ENCODE measurements at places on chromosomes 1 and 21.

- H3K27me3 ChIP-seq = no peaks in the 10 kb centered on the region
- H3K4me3 ChIP-seq = no peak overlapping the region
- DNase-seq = no peak
- no peaks in the 10 kb centered on the region for H3K36me3 ChIP-seq
Observed at GRCh38 chr1:56660293-56660692, 15.2 kb downstream of the PRKAA2 start.

- H3K36me3 ChIP-seq = no peaks in the 10 kb centered on the region
- peak overlapping the region; percentile 89 for H3K27ac ChIP-seq
- DNase-seq = no peak
- H3K27me3 ChIP-seq = no peaks in the 10 kb centered on the region
Observed at GRCh38 chr21:33490991-33491372, 534 bp downstream of the DNAJC28 start.

- no peak overlapping the region for H3K27ac ChIP-seq
- no peaks in the 10 kb centered on the region for H3K36me3 ChIP-seq
- peaks cover 2% of the 10 kb centered on the region for H3K4me1 ChIP-seq
- no peak overlapping the region for H3K4me3 ChIP-seq
Observed at GRCh38 chr1:11473491-11474034, 5.4 kb upstream of the DISP3 start.

DNA sequence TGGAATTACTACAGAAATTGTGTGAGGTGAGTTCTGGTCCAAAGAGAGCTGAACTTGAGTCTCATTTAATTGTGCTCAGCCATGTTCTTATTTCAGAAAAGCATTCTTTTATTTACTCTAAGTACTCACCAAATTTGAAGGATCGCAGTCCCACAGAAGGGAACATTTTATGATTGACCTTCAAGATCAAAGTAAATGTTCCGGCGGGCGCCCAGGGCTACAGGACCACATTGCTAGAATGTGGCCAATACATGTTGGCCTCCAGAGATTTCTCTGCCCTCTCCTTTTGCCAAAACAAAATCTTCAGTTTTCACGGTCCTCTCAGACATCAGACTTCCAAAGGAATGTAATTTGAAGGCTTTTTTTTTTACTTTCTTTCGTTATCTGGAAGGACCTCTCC is 237.8 kb downstream of the FMN2 start:
- DNase-seq = no peak
- H3K27ac ChIP-seq = no peak overlapping the region
- no peak overlapping the region for H3K4me3 ChIP-seq
- no peaks in the 10 kb centered on the region for H3K27me3 ChIP-seq
- no peaks in the 10 kb centered on the region for H3K4me1 ChIP-seq
- no peaks in the 10 kb centered on the region for H3K36me3 ChIP-seq

DNA sequence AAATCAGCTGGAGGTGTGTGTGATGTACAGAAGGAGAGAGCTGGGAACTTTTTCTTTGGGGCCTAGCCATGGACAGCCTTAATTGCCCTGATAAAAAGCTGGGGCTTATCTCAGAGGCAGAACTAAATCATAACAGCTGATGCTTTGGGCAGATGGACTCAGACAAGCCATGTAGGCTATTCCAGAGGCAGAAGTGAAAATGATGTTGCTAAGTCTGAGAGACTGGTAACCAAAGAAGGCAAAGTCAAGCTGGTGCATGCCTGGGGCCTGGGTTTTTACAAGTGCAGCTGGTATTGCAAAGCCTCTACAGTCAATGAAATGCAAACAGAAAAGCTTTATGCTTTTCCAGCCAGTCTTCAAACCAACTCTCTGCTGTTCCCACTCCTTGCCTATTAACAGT is 39.0 kb upstream of the LMX1A start:
- peaks cover 16% of the 10 kb centered on the region for H3K4me1 ChIP-seq
- H3K27ac ChIP-seq = no peak overlapping the region
- H3K36me3 ChIP-seq = no peaks in the 10 kb centered on the region
- no peak for DNase-seq
